ENCODE measurements at places on chromosomes 5 and 9.

DNA sequence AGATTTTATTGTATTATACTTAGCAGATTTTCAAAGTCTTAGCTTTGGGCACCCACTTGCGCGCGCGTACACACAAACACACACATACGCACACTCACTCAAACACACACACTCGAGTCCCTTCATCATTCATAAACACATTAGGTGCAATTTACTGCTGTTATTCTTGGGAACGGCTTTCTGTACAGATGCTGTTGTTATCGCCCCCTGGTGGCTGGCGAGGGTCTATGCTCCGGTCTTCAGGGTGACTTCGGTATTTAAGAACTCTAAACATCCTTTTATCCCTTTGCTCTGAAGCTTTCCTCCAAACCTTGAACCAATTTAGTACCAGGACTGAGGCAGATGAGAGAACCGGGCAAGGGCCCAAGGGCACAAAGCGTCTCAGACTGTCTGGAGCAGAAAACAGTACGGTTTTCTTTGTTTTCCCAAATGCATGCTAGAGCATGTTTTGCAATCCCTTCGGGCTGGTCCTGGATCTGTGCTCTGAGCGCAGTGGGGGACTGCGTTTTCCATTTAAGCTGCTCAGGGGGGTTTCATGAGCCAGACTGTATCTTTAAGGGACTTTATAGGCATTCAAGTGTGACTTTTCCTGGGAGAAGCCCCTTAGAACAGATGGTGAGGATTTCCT is 1.7 kb upstream of the SLIT3 start:
- peak; percentile 62 for DNase-seq

- no peak for DNase-seq
Measured at GRCh38 chr9:130694205-130694604, 625 bp downstream of the EXOSC2 start.

DNA sequence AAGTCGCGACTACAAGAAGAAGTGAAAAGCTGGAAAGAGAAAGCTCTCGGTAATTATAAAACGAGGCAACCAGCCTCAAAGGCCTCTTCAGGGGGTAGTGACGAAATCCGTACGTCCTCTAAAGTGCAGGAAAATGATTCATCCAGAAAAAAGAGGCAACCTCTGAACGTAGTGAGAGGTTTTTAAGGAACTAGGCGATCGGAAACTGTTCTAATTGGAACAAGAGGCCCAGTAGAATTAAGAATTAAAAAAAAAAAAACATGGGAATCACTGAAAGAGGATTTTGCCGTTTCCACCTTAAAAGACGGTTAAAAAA is 1.0 kb downstream of the CSNK1A1 start:
- peak; percentile 50 for DNase-seq

DNA sequence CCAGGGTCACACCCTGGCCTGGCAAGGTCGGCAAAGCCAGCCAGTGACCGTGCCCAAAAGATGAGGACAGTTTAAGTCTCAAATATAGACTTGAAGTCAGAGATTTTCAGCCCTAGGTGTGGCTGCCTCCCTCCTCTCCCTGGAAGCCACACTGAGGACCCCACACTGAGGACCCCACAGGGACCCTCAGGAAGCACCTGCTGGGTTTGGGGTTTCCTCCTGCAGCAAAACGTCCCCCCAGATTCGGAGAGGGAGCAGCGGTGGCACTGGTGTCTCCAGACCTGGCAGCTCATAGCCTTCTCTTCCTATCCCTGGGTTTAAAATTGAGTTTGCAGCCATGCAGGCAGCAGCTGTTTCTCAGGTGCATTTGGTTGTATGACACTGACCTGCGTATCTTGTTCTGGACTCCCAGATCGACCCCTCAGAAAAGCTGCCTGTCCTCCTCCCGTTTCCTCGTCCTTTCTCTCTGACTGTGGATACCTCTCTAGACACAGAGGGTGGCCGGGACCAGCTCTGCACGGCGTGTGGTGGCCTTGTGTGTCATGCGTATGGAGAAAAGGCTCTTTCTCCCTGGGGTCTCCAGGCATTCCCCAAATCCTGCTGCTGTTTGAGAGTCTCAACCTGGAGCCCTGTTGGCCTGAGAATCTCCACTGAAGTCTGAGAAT is 36.6 kb downstream of the MRPL36 start:
- no peak for DNase-seq

- DNase-seq, result no peak
Measured at GRCh38 chr5:157750320-157750719, 6.8 kb downstream of the LSM11 start.

- peak; percentile 62 for DNase-seq
Measured at GRCh38 chr5:17154211-17154996, 63.0 kb upstream of the BASP1 start.

DNA sequence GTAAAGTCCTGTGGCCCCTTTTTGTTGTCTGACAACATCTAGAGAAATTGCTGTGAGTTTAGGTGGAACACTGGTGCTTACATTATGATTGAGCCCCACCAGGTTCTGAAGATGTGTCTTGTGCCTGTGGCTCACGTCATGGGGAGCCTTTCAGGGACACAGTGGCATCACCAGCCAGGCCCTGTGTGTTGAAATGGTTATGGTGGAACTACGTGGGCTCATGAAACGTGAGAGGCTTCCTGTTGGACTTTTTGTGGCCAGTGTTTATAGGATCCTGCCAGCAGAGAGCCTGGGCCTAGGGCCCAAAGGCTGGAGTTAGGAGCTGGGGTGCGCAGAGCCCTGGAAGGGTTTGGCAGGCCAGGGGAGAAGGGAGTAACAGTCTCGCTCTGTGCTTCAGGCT is 46.8 kb downstream of the TENT4A start:
- DNase-seq, result no peak

DNA sequence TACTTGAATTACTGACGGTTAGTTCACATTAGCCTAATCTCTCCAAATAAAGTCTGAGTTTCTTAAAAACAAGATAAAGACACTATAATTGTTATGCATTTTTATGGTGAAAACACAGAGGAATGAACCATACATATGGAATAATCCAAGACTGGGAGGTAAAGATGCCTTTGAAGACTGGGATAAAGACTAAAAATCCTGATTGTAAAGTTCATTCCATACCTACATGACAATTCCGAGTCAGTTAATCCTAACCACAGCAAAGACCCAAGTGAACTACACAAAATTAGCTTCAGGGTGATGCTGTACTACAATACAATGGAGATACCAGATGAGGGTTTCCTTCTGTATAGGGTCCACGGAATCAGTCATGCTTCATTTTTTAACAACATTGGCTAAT is 6.3 kb downstream of the AP3B1 start:
- no peak for DNase-seq

DNA sequence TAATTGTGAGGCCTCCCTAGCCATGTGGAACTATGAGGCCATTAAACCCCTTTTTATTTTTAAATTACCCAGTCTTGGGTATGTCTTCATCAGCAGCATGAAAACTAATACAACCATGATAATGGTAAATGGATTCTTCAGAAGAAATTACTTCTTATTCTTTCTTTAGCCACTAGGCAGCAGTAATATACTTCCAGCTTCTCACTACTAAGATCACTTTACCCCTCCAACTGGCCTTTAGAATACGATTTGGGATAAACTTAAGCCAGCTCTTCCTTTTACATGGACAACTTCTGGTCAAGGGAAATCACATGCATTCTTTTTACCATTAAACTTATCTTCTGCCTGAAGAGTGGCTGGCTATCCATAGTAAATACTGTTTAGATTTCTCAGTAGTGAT is 355.4 kb downstream of the MAN2A1 start:
- no peak for DNase-seq

GRCh38 chr9:123834889-123835562 is 94.9 kb downstream of the DENND1A start:
- DNase-seq, result no peak

GRCh38 chr5:113608113-113608596 is 94.7 kb downstream of the YTHDC2 start:
- no peak for DNase-seq

- peak; percentile 71 for DNase-seq
Measured at GRCh38 chr9:124011460-124012301, at the start of gene LHX2. Gene LHX2 (plus strand): TSS chr9:124011768. CDS start chr9:124012349, 581 bp downstream.

GRCh38 chr9:36037549-36038122 is 923 bp downstream of the RECK start:
- DNase-seq, result no peak

GRCh38 chr9:15499139-15499538 is 11.6 kb downstream of the PSIP1 start:
- DNase-seq, result no peak

DNA sequence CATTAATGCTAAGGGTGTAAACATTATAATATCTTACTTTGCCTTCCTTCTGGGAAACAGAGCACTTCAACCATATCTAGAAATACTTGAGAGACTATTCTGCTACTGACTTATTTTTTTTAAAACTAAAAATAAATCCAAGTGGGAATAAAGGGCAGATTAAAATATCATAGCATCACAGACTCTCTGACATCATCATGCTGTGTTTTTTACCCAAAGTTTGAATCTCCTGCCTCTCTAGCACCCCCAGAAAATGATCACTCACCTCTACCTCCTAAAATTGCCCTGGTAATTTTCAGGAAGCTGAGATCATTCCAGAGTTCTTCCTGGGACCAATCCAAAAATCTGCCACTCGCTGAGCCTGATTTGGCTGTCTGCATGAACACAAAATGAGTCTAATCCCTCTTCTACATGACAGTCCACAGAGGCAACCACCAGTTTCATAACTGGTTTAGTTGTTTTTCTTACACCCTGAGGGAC is 813.8 kb upstream of the DMAC1 start:
- no peak for DNase-seq

- no peak for DNase-seq
Measured at GRCh38 chr5:133775584-133776304, 163.4 kb upstream of the FSTL4 start.

- no peak for DNase-seq
Measured at GRCh38 chr9:107008011-107008410, 145.0 kb downstream of the ZNF462 start.

GRCh38 chr5:174423558-174423957 is 300.8 kb upstream of the MSX2 start:
- DNase-seq, result no peak

GRCh38 chr9:127224883-127225739 is 39.5 kb upstream of the GARNL3 start:
- DNase-seq, result no peak

DNA sequence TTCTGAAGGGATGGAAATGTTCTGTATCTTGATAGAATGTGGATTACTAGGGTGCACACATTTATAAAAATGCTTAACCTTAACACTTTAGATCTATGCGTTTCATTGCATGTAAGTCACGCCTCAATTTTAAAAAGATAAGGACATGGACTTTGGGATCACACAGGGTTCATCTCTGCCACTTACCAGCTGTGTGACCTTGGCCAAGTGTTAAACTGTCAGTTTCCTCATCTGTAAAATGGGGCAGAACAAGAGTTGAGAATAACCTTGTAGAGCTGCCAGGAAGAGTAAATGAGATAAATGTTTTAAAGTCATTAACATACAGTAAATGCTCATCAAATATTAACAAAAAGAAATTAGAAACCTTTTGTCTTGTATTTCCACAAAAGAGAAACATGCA is 53.5 kb downstream of the NR6A1 start:
- no peak for DNase-seq

- no peak for DNase-seq
Measured at GRCh38 chr9:8371686-8372085, 572.1 kb upstream of the DMAC1 start.

- no peak for DNase-seq
Measured at GRCh38 chr5:11909471-11909870, 5.2 kb upstream of the CTNND2 start.

- no peak for DNase-seq
Measured at GRCh38 chr5:16542236-16542635, 74.6 kb downstream of the RETREG1 start.

- no peak for DNase-seq
Measured at GRCh38 chr5:150067405-150067960, 18.9 kb downstream of the CSF1R start.

DNA sequence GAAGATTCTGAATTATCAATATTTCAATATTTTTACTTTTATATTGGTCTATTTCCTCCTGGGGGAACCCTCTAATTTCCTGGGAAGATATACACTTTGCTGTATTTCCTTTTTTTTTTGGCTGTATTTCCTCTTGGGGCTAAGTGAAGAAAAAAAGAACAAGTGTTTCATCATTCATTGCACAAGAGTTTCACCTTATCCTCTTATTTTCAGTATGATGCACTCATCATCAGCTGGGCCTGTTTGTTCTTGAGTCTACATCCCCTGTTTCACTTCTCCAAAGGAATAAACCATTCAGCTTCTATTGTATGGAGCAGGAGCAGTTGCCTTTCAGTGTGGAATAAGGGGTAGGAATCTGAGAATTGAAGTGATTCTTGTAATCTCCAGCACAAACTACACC is 210.8 kb downstream of the FAM170A start:
- no peak for DNase-seq

DNA sequence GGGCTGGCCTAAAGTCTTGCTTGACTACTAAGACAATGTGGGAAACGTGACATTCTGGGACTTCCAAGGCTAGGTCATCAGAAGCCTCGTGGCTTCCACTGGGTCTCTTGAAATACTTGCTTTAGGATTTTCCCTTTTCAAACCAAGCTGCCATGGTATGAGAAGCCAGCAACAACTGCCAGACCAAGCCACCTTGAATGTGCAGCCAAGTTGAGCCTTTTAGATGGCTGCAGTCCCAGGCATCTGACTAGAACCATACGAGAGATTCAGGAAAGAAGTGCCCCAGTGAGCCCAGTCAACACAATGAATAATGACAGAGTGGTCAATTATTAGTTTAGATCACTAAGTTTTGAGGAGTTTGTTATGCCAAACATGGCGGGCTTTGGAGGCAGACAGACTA is 143.3 kb downstream of the SLF1 start:
- DNase-seq, result no peak

DNA sequence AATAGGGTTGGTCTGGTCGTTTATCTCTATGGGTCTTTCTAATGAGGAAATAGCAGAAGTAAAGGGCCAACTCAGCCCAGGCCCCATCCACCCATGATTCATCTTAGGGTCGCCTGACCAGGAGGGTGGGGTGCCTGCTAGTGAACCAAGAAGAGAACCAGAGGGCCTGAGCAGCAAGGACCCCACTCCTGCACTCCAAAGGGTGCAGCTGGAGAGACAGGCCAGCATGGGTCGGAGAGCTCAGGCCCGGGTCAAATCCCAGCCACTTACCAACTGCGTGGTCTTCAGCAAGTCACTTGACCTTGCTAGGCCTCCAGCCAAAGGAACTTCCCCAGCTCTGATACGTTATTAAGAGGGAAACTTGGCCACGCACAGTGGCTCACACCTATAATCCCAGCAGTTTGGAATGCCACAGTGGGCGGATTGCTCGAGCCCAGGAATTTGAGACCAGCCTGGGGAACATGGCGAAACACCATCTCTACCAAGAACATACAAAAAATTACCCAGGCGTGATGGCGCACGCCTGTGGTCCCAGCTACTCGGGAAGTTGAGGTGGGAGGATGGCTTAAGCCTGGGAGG is 4.3 kb downstream of the BBLN start:
- no peak for DNase-seq

DNA sequence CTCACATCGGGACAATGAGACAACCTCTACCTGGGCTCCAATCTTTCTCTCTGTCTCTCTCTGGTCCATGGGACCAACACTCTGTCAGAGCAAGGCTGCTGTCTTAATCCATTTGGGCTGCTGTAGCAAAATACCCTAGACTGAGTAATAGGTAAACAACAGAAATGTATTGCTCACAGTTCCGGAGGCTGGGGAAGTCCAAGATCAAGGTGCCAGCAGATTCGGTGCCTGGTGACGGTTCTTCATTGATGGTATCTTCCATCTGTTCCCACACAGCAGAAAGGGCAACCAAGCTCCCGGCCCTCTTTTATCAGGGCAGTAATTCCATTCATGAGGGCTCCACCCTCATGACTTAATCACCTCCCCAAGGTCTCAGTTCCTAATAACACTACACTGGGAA is 61.3 kb upstream of the SPOCK1 start:
- DNase-seq, result no peak

GRCh38 chr9:8633784-8634183 is 834.2 kb upstream of the DMAC1 start:
- peak; percentile 5 for DNase-seq

Data from AG09309 (cell line).